ENCODE measurements at places on chromosomes 16 and 17. TPM values are rescaled to one million over a fixed set of nuclear protein-coding genes. Genes with fewer than 3 reads are reported as not detected.

DNA sequence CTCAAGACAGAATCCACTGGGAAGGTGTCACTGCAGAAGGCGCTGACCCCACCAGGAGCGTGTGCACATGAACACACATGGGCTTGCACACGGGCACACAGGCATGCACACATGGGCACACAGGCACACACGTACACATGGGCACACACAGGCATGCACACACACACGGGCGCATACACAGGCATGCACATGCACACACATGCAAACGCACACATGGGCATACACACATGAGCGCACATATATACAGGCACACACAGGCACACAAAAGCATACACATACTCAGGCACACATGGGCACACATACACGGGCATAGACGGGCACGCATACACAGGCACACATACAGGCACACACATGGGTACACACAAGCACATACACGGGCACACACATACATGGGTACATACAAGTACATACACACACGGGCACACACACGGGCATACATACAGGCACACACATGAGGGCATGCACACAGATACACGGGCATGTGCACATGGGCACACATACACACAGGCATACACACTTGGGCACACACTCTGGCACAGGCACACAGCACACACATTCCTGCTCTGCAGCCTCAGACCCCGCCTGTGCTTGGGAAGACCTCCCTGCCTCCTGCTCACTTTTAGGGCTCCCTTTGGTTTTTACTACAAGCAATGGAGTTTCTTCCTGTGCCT, 86.8 kb downstream of the ZNF778 start:
- no peak for DNase-seq

The CEMP1 gene
- total RNA-seq: 0.04 TPM

- peak; percentile 19 for DNase-seq
These were observed 85.2 kb downstream of the GLG1 start for GRCh38 chr16:74521691-74522090.

- peak; percentile 80 for DNase-seq
These were observed at the start of gene SLC46A1 for GRCh38 chr17:28405632-28406472. SLC46A1 (minus strand) TSS chr17:28406212; CDS start chr17:28406114, 98 bp downstream.

GRCh38 chr17:65984299-65984698, 207.6 kb downstream of the CEP112 start:
- no peak for DNase-seq

GRCh38 chr16:46895399-46896313, 11.5 kb downstream of the GPT2 start:
- no peak for DNase-seq

DNA sequence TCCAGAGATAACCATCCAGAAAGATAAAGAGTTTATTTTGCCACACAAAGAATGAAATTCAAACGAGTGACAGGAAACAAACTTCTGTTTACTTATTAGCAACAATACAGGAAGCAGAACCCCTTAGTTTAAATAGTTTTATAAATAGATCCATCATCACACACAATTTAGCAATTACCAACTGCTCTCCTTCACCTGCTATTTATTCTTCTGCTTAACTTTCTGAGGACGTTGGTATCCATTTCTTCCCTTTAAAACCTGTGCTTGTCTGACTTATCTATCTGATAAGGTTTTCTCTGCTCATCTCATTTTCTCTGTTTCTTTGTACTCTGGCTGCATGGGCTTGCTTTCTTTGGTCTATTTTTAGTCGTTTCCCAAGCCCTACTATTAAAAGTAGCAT, 4.3 kb upstream of the ADAMTS18 start:
- no peak for DNase-seq

DNA sequence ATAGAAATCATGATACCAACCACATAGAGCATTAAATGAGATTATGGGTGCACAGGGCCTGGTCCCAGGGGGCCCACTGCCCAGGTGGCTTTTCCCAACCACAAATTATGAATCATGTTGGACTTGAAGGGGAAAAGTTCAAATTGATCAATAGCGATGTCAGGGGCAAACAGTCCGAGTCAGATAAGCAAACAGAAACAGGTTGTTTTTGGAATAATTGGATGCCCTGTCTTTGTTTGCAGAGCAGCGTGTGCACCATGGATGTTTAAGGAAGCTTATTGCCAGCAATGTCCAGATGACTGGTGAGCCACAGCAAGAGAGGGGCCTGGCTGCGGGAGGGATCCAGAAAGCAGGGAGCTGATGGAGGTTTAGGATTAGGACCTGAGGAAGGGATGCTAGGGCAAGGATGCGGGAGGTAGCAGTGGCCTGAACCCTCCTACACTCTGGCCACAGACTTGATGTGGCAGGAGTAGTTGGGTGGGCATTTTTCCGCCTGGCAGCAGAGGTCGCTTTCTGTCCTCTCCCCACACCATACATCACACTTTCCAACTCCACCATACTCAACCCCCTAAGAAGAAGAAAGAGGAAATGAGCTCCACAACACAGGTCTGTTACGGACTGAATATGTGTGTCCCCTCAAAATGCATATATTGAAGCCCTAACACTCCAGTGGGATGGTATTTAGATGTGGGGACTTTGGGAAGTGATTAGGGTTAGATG, 266.4 kb upstream of the RPL38 start:
- DNase-seq: no peak

DNA sequence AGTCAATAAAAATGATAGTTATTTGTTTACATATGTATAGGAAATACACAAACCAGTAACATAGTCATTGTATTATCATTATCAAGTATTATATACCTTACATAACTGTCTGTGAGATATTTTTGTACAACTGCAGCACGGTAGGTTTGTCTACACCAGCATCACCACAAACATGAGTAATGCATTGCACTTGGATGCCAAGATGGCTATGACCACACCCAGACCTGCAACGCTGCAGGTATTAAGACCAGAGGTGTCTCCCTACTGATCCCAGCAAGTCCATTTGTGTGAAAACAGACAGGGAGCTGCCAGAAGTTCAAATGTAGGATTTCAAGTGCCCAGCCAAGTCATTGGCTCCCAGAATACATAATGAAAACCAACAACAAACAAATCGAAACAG, 34.2 kb upstream of the NOS2 start:
- no peak for DNase-seq

DNA sequence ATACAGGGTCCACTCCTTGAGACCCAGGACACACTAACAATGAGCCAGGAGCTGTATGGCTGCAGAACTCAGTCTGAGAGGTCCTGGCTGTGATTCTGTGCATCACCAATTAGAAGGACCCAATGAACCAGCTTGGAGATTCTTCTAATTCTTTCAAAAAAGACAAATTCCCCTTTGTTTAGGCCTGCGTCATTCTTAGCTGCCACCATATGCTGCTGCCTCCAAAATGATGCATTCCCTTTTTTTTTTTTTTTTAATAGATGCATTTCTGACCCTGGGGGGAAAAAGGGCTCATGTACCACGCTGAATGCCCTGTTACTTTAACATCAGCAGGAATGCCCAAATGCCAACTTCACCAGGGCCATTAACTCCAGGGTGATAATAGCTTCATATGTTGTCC, 28.5 kb downstream of the EMP2 start:
- DNase-seq: no peak

- no peak for DNase-seq
These were observed 37.2 kb upstream of the NGFR start for GRCh38 chr17:49457564-49458535.

- peak; percentile 22 for DNase-seq
These were observed at the start of gene HAP1 for GRCh38 chr17:41734139-41734948. HAP1 (minus strand) TSS chr17:41734643; CDS start chr17:41734634, 9 bp downstream.

GRCh38 chr16:4918781-4919251, 18.1 kb downstream of the PPL start:
- DNase-seq: no peak

GRCh38 chr16:10465821-10466220, 80.0 kb downstream of the ATF7IP2 start:
- no peak for DNase-seq

- no peak for DNase-seq
These were observed 175.0 kb downstream of the IRF8 start for GRCh38 chr16:86073763-86074493.

The CEP295NL gene
- total RNA-seq: 1.4 TPM

The ZP2 gene
- 0.09 TPM for total RNA-seq

- DNase-seq: no peak
These were observed 807.9 kb downstream of the CDH8 start for GRCh38 chr16:61228371-61228770.

The TBC1D3G gene
- not detected for total RNA-seq

The ITGB3 gene
- 16.5 TPM for total RNA-seq

DNA sequence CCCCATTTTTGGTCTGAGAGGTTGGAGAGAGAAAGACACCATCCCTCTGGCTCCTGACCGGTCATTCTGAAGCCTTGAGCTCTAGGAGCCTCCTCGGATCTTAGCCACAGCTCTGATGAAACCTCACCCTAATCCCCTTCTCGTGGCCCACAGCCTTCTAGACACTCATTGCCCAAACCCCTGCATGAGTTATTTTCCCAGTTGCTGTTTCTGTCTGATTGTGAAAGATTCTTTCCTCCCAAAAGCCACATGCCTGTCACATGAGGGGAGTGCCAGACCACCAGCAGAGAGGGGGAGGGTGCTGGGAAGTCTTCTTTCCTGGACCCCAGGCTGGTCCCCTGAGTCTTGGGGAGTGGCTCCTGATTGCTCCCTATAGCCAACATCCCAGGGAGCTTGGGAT, 17.6 kb upstream of the ABR start:
- DNase-seq: no peak

DNA sequence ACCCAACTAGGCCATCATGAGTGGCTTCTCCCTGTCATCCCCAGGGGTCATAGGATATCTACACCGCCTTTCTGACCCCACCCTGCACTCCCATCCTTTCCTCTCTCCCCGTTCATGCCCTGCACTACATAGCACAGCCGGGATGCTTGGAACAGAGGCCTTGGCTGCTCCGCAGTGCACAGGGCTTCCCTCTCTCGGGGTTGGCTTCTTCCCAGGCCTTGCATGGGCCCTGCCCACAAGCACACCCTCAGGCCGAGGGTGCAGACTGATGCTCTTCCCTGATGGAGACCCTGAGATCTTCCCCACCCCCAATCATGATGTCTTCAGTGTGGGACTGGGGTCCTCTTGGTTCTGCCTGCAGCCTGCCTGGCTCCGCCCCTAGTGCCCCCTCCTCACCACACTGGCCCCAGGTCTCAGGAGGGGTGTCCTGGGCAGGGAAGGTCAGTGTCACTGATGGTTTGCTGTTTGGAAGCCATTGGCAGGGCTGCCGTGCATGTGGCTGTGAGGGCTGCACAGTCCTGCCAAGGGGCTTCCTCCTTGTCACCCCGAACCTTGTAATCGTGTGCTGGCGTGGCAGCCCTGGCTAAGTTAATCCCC, 14.3 kb upstream of the NAGLU start:
- no peak for DNase-seq

DNA sequence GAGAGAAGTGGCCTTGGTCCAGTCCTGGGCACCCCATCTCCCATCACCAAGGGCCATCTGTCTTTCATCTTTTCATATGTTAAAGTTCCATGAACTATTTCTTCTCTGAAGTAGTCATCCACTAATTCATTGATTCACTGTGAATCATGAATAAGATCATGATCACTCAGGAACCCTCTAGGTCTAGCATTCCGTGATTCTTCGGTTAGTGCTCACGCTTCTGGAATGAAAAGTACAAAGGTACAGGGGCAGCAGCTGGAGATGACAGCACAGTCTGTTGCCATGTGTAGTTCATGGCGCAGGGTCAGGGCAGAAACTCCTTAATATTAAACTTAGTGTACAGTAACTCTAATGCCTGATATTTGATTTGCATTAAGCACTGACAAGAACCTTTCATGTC, 127.1 kb downstream of the CDH13 start:
- DNase-seq: no peak

The NPIPA7 gene
- 2.7 TPM for total RNA-seq
